DMS53 (cell line): ENCODE measurements at places on chromosomes 6 and 20.

- no peak for DNase-seq
These were observed 5.9 kb upstream of the SULF2 start for GRCh38 chr20:47791084-47791599.

- DNase-seq: no peak
These were observed 59.7 kb downstream of the B4GALT5 start for GRCh38 chr20:49653925-49654434.

DNA sequence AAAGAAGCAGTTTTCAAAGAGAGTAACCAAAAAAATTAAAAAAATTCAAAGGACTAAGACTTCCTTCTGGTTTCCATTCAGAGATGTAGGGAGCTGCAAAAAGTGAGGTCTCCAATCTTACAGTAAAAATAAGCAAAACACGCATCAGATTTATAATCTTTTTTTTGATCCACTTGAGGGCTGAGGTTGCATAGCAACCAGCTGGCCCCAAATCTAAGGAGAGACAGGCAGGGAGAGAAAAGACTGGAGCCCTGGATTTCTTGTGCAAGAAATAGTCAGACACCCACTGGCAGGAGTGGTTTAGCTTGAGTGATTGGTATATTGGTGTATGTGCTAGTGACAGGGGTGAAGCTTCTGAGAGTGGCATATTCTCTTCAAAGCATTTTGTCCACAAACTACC lies 135.9 kb upstream of the FUT9 start:
- no peak for DNase-seq

DNA sequence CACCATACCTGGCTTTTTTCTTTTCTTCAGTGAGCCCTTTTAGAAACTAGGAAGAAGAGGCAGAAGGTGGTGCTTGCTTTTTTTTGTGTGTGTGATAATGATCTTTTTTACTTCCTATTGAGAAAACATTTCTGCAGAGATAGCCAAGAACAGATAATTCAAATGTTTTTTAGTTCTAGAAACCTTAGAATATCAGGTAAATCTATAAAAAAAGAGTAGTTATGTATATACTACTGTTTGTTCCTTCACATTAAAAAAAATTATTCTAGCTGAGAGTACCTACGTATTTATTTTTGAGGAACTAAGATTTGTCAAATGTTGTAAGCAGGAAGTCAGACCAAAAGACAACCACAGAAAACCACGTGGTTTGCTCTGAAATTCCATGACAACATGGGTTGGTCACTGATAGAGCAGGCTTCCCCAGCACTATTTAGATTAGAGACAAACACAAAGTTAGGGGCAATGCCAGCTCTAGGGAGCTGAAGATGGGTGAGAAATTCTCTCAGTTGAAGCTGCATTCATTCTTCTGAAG lies 12.8 kb downstream of the STK4 start:
- no peak for DNase-seq

- DNase-seq: no peak
These were observed 75.4 kb upstream of the AKAP12 start for GRCh38 chr6:151164383-151164782.
